Eye (tissue), 1 donor: ENCODE measurements at places on chromosomes 16 and 17.

DNA sequence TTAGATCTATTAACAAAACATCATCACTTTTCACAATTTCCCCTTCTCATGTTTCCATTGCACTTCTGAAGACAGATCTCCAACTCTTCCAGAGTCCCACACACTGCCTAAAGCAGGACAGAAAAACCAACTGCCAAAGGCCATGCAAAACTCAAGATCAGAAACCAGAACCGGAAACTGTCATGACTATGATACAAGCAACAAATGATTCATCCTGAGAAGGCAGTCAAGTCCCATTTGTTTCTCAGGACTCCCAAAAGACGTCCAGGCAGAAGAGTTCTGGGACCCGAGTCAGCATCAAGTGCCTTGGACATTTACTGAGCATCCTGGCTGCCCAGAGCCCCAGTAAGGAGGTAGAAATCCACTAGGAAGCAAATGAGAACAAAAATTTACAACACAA, 38.8 kb downstream of the ERN1 start:
- DNase-seq: no peak

DNA sequence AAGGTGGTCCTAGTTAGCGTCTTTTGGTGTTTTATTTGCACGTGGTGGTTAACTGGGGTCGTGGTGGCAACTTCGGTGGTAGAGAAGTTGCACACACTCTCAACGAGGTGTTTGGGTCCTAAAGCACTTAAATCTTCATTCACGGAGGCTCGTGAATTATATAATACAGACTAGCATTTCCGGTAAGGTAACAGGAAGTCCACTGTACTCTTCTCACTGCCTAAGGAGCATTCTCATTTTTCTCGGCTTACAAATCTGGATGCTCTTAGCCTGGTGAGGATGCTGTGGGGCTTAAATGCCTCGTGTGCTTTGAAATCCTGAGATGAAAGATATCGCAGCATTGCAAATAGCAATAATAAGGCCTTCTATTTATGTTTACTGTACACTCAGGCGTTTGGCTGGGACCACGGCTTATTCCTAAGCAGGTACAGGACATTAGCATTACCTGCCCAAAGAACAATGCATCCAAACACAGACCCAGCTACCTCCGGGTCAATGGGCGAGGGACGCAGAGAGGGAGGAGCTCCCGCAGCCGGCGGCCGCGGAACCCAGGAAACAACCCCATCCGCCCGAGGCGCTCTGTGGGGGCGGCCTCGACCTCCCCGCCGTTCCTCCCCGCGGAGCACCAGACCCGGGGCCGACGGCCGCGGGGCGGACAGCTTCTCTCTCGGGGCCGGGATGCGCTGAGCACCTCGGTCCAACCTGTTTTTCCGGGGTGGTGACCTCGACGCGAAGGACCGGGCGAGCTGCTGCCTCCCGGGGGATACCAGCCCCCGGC, 856 bp downstream of the DNAJA2 start:
- peak; percentile 73 for DNase-seq

- no peak for DNase-seq
Observed at GRCh38 chr17:6278376-6278775, 156.5 kb downstream of the AIPL1 start.

DNA sequence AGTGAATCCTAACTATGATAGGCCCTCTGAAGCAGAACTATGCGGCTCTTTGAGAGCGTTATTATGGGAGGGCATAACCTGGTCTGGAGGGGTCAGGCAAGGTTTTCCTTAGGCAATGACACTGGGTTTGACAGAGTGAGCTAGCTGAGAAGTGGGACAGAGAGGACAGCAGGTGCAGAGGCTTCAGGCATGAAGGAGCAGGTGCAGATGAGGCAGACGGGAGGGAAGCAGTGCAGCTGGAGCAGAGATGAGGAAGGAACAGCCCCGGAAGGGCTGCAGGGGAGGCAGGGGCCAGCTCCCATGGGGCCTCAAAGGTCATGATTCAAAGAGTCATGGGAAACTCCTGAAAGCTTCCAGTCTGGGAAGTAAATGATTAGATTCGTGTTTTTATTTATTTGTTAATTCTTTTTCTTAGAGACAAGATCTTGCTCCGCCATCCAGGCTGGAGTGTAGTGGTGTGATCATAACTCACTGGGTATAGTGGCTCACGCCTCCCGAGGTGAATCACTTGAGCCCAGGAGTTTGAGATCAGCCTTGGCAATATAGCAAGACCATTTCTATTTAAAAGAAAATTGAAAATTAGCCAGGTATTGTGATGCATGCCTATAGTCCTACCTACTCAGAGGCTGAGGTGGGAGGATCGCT, 5.4 kb downstream of the MARCHF10 start:
- DNase-seq: peak; percentile 58

GRCh38 chr16:52372313-52372712, 174.6 kb downstream of the TOX3 start:
- DNase-seq: no peak

DNA sequence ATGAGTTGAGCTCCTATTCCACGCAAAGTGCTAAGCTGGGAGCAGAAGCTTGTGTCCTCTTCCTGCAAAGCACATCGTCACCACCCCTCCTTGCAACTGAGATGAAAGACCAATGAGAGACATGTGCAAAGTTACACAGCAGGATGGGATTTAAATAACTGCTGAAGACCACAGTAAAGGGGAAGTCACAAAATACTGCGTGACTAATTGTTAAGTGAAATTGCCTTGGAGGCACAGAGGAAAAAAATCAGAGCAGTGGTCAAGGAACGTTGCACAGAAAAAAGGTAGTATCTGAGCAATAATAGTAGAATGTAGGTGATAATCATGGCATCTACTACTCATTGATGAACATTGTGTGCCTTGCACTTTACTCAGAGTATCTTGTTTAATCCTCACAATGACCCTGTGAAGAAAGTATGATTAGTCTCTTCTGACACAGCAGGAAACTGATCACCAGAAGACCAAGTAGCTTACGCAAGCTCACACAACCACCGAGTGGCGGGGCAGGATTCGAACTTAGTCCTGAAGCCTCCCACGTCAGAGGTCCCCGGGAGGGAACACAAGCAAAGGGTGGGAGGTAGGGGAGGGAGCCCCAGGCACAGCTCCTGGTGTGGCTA, 15.4 kb upstream of the MYO18A start:
- no peak for DNase-seq

DNA sequence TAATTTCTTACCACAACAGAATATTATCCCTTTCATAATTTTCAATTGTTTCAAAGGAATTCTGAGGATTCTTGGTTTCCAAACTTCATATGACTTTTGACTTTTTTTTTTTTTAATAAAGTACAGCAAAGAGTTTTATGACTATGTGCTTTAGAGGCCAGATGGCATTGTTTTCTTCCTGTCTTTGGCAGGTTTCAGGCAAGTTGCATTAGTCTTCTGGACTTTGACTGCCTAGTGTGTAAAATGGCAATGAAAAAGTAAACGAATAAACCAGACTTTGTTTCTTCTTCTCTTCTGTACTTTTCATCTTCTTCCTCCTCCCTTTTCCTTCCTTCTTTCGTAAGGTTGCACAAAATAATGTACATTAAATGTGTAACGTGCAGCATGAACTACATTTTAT, 172.6 kb upstream of the RBFOX1 start:
- no peak for DNase-seq

DNA sequence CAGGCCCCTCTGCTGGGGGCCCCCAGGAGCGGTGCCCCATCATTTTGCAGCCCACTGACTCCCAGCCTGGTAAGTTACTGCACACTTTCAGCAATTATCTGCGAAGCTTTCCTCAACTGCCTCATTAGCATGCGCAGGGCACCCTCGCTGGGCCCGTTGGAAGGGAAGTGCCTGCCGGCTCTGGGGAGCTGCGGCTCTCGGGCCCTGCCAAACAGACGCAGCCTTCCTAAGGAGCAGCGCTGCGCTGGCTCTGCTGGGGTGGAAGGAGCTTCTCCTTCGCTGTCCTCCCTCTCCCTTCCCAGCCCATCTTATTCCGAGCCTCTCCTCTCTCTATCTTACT, 71.0 kb downstream of the RBBP6 start:
- peak; percentile 78 for DNase-seq

- no peak for DNase-seq
Observed at GRCh38 chr17:43732958-43733357, 25.6 kb downstream of the SOST start.

- no peak for DNase-seq
Observed at GRCh38 chr17:42399121-42399520, 10.9 kb upstream of the STAT3 start.
